NCI-H1694 treated with DMSO at 0.1 percent for 48 hours (cell line): ENCODE measurements at places on chromosomes 4 and X.

DNA sequence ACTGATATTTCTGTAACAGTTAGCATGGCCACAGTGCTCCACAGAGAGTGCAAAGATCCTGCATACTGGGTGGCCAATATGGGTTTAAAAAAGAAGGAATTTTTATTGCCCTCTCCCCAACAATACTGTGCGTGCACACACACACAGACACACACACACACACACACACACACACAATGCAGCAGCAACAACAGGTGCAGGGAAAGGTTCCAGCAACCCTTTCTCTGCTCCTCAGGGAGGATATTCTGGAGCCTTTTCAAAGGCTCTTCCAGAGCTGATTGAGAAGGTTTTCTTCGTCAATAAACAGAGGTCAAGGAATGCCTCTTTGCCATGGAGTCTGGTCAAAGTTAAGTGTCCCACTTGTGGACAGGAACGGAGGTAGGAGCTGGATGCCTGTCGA lies 84.8 kb upstream of the ZFP42 start:
- no peak for DNase-seq

DNA sequence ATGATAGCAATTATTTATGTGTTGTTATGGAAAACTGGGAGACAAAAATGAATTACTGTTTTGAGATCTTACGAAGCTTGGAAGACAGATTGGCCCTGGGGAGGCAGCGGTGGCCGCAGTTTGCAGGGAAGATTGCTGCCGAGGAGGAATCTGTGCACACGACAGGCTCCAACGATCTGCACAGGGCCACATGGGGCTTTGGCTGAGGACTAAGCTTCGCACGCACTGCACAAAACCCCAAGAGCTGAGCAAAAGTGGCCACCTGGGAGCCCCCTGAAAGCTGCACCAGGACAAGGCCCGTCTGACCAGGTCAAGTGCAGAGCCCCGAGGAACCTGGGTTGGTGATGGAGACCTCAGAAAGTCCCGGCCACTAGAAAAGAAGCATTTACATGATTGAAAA lies 5.2 kb upstream of the PDE6B start:
- no peak for DNase-seq

- no peak for DNase-seq
These were observed 126.7 kb upstream of the SORBS2 start for GRCh38 chr4:185938654-185939053.

DNA sequence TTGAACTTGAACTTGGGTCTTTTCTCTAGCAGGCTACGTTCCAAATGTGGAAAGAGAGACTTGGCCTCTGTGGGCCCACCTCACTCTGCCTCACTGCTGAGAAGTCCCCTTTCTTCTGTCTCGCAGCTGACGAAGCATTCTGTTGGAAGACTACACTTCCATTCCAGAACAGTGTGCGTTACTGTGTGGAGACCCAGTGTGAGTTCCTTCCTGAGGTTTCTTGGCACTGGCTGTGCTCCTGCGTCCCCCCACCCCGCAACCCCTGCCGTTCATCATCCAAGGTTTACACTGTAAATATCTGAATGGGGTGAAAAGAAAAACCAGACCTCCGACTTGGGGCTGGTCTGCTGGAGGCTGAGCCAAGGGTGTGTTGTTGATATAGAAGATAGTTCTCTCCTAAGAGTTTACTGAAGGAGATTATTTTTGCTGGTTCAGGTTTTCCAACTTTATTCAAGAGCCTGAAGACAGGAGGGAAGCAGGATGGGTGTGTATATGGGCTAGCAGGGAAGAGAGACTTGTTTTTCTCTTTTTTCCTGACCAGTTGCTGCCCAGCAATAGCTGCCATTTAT lies 34.7 kb downstream of the NHSL2 start:
- no peak for DNase-seq

GRCh38 chr4:178233906-178234305 lies 791.7 kb upstream of the AGA start:
- DNase-seq, result no peak

- DNase-seq, result no peak
These were observed 33.5 kb downstream of the SGMS2 start for GRCh38 chr4:107858158-107858742.

DNA sequence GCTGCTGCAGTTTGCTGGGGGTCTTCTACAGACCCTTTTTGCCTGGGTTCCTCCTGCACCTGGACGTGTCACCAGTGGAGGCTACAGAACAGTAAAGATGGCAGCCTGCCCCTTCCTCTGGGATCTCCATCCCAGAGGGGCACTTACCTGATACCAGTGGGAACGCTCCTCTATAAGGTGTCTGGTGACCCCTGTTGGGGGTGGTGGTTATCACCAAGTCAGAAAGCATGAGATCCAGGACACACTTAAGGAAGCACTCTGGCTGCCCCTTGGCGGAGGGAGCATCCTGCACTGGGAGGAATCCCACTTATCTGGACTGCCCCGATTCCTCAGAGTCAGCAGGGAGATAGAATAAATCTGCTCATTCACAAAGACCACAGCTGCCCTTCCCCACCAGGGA lies 218.9 kb upstream of the GALNTL6 start:
- no peak for DNase-seq

DNA sequence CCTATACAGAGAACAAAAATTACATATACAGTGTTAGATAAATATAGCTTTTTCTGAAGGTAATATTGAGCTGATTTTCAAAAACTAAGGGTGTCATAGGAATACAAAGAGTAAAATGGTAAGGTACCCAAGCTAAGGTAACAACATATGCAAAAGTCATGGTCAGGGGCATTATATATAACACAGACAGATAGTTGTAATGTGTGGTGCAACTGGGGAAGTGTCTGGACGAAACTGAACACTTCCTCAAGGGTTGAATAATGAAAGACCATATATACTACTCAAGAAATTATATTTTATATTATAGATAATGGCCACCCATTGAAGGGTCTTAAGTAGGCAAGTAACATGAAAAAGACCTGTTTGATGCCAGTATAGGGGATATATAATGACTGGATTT lies 262.1 kb upstream of the CXXC4 start:
- no peak for DNase-seq
